ENCODE measurements at places on chromosomes 6 and 20. TPM values are rescaled to one million over a fixed set of nuclear protein-coding genes. Genes with fewer than 3 reads are reported as not detected.

Gene GSTA1
- total RNA-seq, result not detected

DNA sequence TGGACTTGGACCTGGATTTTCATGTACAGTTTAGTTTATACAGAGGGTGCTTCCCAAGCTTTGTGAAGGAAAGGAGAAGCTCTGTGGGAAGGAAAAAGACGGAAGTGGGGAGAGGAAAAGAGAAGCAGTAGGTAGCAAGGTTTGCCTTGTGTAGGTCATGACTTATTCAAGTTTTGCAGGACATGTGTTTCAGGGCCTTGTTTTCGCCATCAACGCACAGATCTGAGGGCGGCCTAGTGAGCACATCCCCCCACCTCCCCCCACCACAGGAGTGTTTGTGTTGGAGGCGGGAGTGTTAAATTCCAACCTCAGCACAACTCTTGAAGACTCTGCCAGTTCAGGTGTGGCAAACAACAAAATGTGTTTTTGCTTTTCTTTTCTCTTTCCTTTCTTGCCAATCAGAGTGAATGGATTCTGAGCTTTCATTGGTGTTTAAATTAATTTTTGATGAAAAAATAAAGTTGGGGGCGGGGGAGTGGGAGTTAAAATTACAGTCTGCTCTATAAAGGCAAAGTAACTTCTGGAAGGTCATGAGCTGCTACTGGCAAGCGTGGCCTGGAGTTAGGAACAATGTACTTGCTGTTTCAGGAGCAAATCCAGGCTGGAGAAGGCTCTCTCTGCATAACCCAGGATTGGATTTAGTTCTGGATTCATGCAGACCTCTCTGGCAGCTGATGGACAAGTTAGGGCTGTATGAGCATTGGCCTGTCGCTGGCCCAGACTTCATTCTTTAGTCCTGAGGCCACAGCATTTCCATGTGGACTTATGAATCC, 338.5 kb downstream of the CD83 start:
- DNase-seq, result no peak

DNA sequence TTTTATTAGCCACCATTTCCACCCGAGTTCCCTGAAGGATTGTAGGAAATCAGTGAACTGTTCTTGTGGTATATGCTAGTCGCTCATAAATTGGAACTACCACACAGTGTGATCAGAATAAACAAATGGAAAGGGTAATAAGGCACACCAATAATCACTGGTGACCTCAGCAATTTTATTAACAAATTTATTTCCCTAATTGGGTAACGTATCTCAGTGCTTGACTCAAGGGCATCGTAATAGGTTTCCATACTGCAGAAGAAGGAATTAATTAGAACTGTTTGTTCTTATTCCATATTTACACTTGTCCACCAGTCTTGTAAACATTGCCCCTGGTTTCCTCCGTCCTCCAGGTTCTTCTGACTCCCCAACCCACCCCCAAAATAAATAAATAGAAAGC, 10.0 kb upstream of the UQCC2 start:
- no peak for DNase-seq

DNA sequence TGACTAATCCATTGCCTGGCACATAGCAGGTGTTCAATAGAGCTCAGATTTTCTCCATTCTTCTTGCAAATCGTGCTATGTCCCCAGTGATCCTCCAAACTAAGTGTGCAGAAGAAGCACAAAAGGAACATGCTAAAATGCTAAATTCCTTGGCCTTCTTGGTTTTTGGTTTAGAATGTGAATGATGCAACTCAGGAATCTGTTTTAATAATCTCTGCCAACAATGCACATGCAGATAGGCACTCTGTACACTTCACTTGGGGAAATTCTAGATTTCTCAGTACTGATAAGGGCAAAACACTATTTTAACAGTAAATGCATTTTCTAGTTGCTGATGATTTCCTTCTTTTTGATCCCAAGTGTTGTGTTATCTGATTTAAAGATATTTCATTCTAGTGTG, 35.2 kb downstream of the SLC22A1 start:
- no peak for DNase-seq

Gene SAPCD1
- not detected for total RNA-seq

GRCh38 chr20:11130554-11131166, 456.9 kb upstream of the JAG1 start:
- DNase-seq, result no peak

- DNase-seq, result no peak
Observed at GRCh38 chr6:14953836-14954235, 292.0 kb upstream of the JARID2 start.

Gene SGK2
- not detected for total RNA-seq

DNA sequence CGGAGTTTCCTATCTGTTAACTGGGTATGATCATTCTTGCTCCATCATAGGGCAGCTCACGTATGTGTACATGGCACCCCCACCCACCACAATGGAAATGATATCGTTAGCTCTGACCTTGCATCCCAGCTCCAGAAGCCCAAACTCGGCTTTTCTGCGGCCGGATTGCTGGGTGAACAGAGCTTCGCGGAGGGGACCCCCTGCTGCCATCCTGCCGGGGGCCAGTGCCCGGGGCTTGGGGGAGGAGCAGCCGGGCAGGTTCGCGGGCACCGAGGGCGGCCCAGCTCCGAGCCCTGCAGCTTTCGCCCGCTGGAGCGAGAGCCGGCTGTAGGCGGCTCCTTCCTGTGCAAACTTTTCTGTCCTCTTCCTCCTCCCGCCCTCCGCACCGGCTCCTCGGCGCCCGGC, 24.9 kb upstream of the FUCA2 start:
- peak; percentile 57 for DNase-seq

GRCh38 chr6:41028561-41029412, 10.2 kb downstream of the UNC5CL start:
- DNase-seq, result no peak

DNA sequence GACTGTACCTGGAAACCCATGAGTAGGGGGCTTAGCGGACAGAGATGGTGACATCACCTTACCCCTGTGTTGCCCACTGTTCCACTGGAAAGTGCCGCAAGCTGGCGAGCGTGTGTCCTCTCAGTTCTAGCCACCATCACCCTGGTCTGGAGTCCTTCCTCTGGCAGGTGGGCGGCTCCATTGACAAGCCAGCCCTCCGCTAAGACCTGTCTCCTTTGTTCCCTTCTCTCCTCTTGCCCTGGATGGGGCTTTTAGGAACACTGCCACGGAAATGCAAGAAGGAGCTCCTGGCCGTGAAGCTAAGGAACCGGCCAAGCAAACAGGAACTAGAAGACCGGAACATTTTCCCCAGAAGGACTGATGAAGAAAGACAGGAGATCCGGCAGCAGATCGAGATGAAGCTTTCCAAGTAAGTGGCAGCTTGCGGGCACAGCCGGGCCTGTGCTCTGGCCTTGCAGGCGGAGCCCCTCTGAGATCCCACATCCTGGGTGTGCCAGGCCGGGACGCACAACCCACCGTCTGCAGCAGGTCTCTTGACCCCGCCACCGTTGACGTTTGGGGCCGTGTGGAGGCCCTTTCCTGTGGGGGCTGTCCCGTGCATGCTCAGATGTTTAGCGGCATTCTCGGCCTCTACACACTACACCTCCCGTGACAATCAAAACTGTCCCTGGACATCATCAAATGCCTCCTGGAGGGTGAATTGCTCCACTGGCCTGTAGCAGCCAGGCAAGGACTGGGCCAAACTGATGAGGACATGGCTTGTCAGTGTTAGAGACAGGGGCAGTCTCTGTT, 127.5 kb downstream of the SYCP2 start:
- DNase-seq, result no peak

Gene SPEF1
- total RNA-seq, result not detected

DNA sequence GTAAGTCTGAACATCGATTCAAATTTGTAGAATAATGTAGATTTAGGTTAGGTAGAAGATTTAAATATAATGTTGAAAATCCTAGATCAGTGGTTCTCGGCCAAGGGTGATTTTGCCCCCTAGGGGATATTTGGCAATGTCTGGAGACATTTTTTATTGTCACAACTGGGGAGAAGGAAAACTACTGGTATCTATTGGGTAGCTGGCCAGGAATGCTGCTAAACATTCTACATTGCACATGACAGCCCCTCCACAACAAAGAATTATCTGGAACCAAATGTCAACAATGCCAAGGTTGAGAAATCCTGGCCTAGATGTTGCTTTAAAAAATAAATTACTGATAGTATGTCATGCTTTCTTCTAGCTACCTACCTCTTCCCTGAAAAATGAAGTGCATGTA, 76.1 kb downstream of the HIVEP2 start:
- DNase-seq, result no peak

Gene PNLDC1
- total RNA-seq, result not detected

- DNase-seq, result peak; percentile 70
Observed at GRCh38 chr6:36120979-36121786, 9.1 kb upstream of the MAPK13 start.

DNA sequence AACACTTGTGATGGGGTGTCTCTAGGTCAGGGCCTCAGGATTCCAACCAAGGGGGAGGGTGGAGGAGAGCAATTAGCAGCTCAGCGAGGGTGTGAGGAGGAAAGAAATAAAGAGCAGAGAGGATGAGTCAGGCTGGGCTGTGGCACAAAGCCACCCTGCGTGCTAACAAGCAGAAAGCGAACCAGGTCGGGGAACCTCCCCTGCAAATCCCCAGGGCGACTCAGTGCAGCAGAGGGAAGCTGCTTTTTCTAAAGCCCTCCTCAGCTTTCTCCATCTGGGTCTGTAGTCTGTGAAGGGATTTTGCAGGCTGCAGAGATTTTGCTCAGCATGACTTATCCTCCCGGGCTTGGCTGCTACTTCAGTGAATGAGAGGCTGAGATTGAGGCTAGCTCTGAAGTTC, 6.6 kb upstream of the SPO11 start:
- DNase-seq, result peak; percentile 53

GRCh38 chr6:17866876-17867444, 120.5 kb downstream of the KIF13A start:
- no peak for DNase-seq

DNA sequence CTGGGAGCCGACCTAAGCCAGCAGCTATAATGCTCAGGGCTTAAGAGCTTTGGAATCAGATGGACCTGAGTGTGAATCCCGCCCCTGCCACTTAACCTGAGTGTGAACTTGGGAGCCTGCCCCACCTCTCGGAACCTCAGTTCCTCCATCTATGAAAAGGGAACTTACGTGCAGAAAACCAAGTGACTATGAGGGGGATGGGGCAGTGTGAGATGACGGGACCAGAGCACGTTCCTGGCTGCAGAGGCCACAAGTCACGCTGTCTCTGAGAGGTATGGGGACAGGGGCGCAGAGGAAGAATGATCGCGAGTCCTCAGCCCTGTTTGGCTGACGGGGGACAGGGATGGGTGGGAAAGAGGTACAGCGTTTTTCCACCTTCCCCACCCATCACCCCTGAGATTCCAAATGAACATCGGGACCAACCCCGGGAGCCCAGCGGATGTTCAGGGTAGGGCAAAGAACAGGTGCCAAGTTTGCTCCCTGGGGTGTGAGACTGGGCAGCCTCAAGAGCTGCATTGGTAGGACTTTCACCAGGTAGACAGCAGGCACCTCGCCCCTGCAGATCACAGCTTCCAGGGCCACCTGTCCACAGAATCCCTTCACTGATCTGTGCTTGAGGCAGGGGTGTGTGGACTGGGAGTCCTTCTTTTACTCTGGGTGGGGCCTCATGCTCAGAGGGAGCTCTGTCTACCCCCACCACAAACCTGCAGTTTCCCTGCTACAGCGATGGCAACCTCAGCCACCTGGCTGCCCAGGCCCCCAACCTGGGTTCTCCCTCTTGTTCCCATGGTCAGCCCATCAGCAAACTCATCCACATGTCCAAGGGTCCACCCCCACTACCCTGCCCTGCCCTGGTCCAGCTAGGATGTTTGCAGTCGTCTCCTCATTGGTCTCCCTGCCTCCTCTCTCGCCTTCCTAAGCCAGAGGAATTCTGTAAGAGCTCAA, 85.8 kb downstream of the CEBPB start:
- DNase-seq, result no peak

All from psoas muscle (tissue), 8 donors.